ENCODE measurements at places on chromosomes 16 and 17.

GRCh38 chr16:68446681-68447652, 1.3 kb downstream of the SMPD3 start:
- DNase-seq: no peak

DNA sequence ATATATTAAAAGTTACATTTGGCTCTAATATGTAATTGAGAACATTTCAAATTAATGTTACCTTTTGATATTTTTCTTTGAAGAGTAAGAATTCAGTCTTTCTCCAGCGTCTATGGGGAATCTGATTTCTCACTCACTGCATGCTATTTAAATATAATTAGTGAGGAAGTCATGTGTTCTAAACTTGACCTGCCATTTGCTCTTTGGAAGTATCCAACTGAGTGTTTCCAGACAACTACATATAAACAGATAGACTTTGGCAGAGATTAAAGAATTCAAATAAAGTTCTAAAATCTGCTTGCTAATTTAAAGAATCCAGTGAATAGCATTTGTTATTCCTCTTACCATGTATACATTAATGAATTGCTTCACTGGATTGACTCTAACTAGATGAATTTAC, 23.5 kb downstream of the OMG start:
- DNase-seq: no peak

- no peak for DNase-seq
Measured at GRCh38 chr17:42227849-42228700, 33.8 kb upstream of the GHDC start.

DNA sequence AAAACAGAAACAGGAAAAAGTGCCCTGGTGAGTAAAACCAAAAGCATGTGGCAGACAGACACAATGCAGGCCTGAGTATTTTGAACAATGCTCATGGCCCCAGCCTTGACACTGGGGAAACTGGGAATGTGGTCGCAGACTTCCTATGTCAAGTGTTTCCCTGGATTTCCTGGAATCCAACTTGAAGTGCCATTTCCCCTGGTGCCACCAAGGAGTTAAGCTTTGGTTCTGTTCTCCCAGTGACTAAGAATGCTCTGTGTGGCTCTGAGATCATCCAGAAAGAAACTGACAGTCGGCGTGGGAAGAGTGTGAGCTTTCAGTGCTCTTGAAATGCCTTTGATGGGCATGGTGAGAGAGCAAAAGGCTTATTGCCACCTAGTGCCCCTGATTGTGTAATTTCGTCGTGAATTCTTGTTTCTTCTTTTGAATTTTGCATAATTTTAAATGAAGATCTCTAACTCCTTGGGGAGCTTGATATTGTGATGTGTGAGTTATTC, 96.0 kb downstream of the YPEL2 start:
- DNase-seq: no peak

GRCh38 chr16:84717484-84717883, 17.7 kb downstream of the USP10 start:
- DNase-seq: no peak

GRCh38 chr16:53482123-53482522, 20.9 kb downstream of the AKTIP start:
- no peak for DNase-seq

DNA sequence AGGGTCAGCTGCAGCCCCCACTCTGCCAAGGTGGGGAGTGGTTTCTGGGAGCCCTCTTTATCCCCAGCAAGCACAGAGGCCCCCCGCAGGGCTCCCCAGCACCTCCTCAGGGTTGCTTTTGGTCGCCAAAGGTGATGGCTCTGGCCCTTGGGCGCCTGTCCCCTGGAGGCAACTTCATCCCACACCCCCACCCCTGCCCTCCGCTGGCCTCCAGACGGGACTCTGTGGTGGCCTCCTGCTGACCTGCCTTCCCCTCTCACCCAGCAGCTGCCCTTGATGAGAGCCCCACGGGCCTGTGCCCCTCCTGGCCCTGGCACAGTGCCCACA, 7.8 kb upstream of the RHOT2 start:
- no peak for DNase-seq

- DNase-seq: no peak
Measured at GRCh38 chr16:46974352-46974751, 878 bp upstream of the DNAJA2 start.

DNA sequence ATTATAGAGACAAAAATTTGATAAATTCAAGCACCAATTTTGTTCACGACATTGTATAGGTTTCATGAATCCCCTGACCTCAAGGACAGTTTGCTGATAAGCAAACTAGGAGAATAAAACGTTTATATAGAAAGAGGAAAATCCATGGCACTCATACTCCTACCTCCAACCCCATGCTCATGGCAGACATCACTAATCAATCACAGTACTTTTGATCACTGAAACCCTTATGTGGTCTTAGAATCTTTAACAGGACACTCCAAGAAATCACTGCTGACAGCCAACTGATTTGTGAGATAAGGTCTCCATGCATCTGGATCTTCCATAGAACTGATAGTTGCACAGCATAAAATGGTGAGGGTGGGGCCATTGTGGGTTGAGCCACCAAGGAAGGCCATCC, 4.7 kb upstream of the NHERF1 start:
- DNase-seq: no peak

DNA sequence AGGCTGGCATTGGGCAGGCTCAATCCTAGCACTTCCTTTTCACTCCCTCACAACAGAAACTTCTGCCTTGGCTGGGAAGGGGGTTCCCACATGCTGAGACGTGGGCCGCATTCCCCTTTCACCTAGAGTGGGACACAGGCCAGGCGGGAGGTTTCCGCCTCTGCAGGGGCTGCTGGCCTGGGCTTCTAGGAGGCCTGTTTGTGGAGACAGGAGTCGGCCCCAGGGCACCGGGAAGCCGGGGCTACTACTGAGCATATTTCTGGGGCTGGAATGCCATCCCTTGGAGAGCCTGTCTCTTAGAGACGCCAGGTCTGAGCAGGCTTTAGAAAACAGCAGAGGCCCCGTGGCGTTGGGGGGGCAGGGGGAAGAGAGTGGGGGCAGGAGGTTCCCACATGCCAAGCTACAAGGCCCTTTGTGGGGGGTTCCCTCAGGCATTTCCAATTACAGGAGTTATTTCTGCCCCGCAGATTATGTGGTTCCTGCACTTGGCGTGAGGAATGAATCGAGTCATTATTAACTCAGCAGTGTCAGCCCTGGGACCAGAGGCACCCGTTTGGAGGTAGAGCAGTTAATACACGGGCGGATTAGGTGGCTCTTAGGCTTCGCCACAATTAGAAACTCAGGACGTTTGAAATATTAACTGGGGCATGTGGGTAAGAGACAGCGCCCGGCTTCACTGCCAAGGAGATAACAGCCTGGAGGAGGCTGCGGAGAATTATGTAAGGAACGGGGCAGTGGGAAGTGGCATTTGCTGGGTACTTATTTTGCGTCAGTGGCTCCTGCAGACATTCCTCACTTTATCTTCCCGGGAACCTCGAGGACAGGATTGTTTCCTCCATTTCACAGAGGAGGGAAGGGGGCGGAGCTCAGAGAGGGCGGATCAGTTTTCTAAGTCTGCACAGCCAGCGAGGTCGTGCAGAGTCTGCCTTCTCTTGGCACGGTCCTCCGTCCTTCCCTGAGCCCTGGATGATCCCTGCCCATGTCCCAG, 162.5 kb downstream of the MAF start:
- no peak for DNase-seq
